ENCODE measurements at places on chromosomes 4 and X.

GRCh38 chrX:123860983-123861382, 1.1 kb downstream of the XIAP start:
- DNase-seq: no peak

GRCh38 chrX:136097871-136098805, 49.2 kb upstream of the FHL1 start:
- DNase-seq: no peak

GRCh38 chr4:38867478-38868058, at the start of gene FAM114A1:
Gene FAM114A1, plus strand, starts transcription at chr4:38867806. Its CDS starts 10,273 bp downstream, at chr4:38878079.
- DNase-seq: peak; percentile 74

DNA sequence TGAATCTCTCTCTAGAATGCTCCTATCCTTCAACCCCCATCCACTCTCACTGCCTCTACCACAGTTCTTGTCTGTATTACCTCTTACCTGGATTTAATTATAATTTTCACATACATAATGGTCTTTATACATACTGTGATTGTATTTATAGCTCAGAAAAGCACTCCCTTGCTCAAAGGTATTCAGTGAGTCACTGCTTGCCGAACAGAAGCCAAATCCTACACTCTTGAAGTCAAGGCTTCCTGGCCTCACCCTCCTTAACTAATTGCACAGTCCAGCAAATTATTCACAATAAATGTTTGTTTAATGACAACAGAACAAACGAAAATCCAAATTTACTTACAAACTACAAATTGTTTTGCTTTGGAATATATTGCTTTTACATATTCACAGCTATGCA, 159.5 kb downstream of the KLHL13 start:
- no peak for DNase-seq

- no peak for DNase-seq
Measured at GRCh38 chr4:77821775-77822174, 2.6 kb upstream of the CNOT6L start.

GRCh38 chrX:49844611-49845010, 15.5 kb downstream of the PAGE4 start:
- no peak for DNase-seq

- no peak for DNase-seq
Measured at GRCh38 chr4:137015426-137016409, 516.6 kb downstream of the PCDH18 start.

DNA sequence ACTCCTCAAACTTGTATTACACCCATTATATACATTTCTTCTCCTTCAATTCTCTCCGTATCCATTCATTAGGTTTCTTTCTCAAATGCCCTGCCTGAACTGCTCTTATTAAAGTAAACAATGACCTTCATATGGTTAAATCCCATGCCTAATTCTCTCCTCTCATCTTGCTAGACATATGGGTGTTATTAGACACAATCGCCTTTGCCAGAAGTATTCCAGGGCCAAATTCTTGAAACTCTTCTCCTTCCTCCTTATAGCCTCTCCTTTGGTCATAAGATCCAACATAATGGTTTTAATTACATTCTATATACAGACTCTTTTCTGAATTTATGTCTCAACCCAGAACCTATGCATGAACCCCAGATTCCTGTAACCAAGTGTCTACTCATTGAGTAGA, 4.8 kb downstream of the ANXA10 start:
- no peak for DNase-seq

DNA sequence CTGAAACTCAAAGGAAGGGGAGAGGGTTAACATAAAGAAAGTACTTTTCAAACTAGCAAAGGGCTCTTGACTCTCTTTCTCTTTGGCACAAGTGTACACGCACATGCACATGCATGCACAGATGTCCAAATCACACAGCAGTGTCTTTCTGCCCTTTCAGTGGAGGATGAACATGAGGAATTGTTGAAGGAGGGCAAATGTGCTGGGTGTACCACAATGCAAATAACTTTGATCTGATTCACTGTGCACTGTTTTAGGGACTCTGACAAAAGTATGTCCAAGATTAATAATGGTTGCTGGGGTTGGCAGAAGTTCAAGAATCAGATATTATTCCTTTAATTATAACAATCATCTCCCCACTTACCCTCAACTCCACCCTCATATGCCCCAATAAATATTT, 93.8 kb downstream of the GPC4 start:
- no peak for DNase-seq

GRCh38 chr4:73770917-73771316, 30.5 kb downstream of the CXCL8 start:
- no peak for DNase-seq

- DNase-seq: no peak
Measured at GRCh38 chrX:48714573-48714972, 18.0 kb downstream of the SUV39H1 start.

DNA sequence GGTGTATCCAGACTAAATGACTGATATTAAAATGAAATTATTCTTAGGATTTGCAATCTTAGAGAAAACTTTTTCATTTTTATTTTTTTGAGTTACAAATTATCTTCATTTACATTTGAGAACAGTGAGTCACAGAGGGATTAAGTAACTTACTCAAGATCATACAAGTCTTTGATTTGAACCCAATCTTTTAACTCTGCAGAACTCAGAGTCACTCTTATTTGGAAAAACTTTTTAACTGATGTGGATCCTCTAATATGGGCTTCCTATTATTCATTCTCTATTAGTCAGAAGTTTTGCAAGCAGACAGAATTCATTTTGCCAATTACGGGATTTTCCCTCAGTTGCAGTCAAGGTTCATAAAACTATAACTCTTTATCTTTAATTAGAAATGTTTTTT, 20.1 kb downstream of the HPRT1 start:
- no peak for DNase-seq

DNA sequence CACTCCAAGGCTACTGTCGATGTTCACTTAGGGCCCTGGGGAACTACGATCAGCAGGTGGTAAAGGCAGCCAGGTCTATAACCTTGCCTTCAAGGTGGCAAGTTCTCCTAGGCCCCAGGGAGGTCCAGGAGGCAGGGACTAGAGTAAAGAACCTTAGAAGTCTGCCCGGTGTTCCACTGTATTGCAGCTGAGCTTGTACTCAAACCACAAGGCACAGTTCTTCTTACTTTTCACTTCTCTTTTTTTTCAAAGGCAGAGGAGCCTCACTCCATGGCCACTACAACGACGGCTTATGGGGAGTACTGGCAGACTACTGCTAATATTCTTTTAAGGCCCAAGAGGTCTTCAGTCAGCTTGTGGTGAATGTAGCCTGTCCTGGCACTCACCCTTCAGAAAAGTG, 78.8 kb upstream of the GPR174 start:
- DNase-seq: no peak

DNA sequence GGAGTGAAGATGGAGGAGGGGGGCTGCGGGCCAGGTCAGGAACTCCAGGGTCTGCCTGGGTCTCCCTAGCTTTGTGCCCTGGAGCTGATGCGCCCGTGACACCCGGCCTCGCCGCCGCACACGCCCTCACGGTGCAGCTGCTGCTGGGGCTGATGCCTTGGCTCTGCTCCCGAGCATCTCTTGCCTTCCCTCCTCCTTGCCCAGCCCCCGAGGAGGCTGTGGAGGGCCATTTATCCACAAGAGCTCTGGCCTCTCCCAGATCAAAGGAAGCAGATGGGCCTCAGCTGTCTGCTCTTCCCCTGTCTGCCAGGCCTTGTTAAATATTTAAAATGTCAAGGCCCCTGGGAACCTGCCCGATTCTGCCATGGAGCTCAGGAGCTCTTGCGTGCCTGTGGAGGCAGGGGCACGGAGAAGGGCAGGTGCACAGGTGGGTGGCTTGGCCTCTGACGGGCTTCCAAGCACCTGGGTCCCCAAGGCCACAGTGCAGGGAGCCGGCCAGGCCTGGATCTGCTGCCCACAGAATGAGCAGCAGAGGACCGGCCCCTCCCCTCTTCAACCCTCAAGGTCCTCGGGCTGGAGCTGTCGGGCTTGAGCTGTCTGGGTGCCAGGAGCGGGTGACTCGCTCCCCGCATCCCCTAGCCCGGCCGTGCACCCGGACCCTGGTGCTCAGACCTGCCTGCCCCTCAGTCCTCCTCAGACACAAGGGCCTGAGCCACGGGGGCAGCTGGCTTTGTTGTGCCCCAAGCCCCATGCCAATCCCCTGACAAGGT, 20.3 kb downstream of the ATP2B3 start:
- no peak for DNase-seq

GRCh38 chr4:152990471-152991131, 54.5 kb downstream of the FHDC1 start:
- no peak for DNase-seq

GRCh38 chr4:3295837-3296624, 3.2 kb downstream of the RGS12 start:
- no peak for DNase-seq

DNA sequence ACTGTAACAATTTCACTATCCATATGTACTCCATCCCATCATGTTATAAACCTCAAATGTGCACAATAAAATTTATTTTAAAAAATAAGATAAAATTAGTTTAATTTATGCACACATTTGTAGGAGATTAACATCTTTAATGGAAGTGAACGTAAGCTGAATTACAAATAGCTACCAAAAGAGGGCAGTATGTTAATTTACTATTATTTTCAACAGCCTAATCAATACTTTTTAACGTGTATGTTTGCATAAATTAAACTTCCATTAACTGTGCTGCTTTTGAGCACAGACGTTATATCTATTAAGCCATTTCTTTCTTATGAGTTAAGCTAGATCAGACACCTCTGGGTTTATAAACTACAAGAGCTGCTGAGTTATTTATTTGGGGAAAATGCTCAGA, 56.5 kb upstream of the PHKA2 start:
- DNase-seq: no peak

- DNase-seq: no peak
Measured at GRCh38 chrX:38599796-38600755, 38.7 kb downstream of the TSPAN7 start.

GRCh38 chr4:173171098-173171497, 2.5 kb downstream of the GALNT7 start:
- no peak for DNase-seq

DNA sequence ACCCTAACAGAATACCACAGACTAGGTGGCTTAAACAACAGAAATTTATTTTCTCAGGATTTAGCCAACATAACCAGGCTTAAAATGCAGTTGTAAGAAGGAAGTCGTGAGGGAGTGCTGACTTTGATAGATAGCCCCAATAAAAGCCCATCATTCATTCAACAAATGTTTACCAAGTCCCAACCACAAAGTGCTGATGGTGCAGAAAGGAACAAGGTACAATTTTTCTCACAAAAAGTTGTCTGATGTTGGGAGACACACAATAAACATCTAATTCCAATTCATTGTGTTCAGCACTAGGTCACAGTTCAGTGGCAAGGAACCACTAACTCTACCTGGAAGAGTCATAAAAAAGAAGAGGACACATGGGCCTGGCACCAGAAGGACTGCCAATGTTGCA, 42.2 kb downstream of the AKAP4 start:
- no peak for DNase-seq

DNA sequence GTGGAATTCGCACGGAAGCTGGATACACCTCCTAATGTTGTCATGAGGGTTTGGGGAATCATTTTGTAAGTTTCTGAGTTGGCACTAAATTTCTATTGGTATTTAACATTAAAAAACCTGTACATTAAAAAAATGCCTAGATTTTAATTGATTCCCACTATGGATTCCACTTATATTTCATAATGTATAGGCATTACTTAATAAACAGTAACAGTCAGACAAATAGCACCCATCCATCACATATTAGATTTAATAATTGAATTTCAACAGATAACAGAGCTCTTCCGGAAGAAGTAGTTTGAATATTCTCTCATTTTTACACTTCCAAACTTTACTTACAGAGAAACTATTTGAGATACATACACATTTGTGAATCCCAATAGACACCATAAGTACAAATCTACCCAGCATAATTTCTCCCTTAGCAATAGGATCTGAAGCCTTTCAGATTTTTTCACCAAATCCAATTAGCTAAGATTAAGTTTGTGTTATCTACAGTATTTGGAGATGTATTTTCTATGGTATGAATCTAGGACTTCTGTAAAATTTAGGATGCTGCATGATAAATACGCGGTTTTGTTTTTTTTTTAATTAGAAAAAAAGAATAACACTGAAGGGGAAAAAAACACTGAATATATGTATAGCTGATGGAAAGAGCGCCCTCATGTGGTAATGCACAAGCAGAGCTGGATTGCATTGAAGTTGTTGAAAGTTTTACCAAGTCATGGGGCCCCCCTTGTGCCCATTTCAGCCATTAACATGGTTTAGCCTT, 12.2 kb upstream of the ODAM start:
- peak; percentile 1 for DNase-seq

DNA sequence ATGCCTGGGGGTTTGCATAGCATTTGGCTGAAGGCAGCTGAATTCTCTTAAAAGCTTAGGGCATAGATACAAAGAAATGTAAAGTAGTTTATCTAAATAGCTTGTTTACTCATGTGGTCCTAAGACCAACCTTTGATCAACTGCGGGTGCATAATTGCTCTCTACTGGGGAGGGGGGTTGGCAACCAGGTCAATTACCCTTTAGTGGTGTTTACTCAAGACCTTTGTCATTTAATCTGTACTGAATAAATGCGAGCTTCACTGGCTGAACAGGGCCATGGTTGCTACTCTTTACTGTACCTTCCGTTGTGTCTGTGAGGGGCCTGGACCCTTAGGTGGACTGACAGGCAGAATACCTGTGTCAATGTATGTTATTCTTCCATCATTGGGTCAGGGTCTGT, 102.7 kb upstream of the FAM9C start:
- DNase-seq: no peak

- DNase-seq: no peak
Measured at GRCh38 chrX:11965436-11965835, 172.8 kb upstream of the FRMPD4 start.

- DNase-seq: no peak
Measured at GRCh38 chr4:112253382-112254000, 21.9 kb downstream of the AP1AR start.

DNA sequence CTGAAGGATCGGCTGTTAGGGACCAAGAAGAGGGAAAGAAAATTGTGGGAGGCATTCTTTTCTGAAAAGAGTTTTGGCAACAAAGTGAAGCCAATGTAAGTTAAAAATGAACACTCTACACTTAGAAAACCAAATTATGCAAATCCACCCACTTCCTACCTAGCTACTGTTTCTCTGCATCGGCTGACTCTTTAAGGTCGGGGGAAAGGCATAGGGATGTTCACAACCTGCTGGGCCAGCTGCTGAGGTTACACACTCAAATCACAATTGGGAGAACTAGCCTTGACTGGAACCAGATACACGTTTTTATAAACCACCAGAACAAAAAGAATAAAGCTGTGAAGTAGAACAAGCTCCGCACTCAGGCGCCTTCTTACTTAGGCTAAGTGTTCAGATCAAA, 165.7 kb downstream of the LDB2 start:
- no peak for DNase-seq

DNA sequence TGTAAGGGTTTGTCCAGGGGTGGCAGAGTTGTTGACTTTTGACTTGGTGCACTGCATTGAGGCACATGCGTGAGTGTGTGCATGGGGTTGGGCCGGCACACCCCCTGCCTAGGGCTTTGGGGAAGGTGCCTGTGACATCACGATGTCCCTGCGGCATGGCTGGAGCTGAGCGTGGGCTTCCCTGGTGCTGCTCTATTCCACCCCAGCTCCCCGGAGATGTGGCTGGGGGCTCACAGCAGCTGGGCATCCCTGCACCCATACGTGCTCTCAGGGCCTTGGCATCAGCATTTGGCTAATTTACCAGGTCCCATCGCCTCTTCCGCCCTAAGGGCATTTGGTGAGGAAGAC, 5.7 kb downstream of the PSAPL1 start:
- DNase-seq: no peak

GRCh38 chrX:72394518-72395170, 88.9 kb upstream of the CITED1 start:
- DNase-seq: no peak

Measured in GM04504 (cell line).